ENCODE measurements at places on chromosomes 3 and 15.

DNA sequence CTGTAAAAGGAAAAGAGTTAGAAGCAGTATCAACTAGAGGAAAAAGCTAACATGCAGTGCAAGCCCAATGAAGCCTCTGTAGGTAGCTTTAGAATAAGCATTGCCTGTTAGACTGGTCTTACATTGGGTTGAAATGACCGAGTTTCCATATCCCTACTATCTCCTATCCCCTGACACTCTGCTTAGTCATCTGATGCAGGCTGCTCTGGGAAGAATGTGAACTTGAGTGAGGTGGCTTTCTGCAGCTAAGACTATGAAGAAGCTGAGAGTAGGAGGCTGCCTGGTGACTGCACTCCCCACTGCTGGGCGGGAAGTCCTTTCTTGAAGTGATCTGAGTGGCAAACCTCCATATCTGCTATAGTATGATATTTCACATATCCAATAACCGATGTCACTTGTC is 64.7 kb downstream of the OXSM start:
- no peak overlapping the region for H3K27ac ChIP-seq
- peaks cover 2% of the 10 kb centered on the region for H3K27me3 ChIP-seq
- H3K4me1 ChIP-seq = peaks cover 5% of the 10 kb centered on the region

DNA sequence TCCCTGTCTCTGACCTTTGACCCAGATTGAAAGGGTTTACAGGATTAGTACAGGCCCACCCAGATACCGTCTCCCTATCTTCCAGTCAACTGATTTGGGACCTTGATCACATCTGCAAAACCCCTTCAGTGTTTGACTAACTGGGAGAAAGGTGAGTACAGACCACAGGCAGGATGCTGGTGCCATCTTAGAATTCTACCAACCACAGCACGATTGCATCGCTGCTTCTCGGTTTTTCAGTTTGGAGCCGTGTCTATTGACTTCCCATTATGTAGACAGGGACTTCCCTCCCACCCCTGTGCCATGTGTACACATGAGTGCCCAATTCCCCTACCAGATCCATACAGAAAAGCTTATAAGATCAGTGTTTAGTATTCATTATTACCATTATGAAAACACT is 6.6 kb upstream of the KLF13 start:
- DNase-seq = no peak
- H3K27me3 ChIP-seq = no peaks in the 10 kb centered on the region
- peaks cover 19% of the 10 kb centered on the region for H3K36me3 ChIP-seq

GRCh38 chr3:19645093-19645492 is 288.9 kb downstream of the EFHB start:
- no peaks in the 10 kb centered on the region for H3K36me3 ChIP-seq
- DNase-seq = no peak
- no peak overlapping the region for H3K4me3 ChIP-seq
- H3K4me1 ChIP-seq = no peaks in the 10 kb centered on the region
- no peaks in the 10 kb centered on the region for H3K27me3 ChIP-seq

GRCh38 chr15:65569728-65570127 is 39.5 kb downstream of the HACD3 start:
- H3K27ac ChIP-seq = no peak overlapping the region
- H3K4me1 ChIP-seq = no peaks in the 10 kb centered on the region
- H3K27me3 ChIP-seq = no peaks in the 10 kb centered on the region
- no peak overlapping the region for H3K4me3 ChIP-seq

DNA sequence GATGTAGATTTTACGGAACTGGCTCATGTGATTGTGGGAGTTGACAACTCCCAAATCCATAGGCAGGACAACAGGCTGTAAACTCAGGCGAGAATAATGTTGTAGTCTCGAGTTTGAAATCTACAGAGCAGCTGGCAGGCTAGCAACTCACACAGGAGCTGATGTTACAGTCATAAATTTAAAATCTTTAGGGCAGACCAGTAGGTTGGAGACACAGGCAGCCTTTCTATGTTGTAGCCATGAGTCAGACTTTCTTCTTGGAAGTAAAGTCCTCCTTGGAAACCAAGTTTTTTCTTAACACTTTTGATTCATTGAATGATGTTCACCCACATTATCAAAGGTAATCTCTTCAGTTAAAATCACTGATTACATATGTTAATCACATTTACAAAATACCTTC is 89.1 kb upstream of the ALCAM start:
- no peak overlapping the region for H3K4me3 ChIP-seq
- H3K27me3 ChIP-seq = no peaks in the 10 kb centered on the region
- DNase-seq = no peak
- no peaks in the 10 kb centered on the region for H3K4me1 ChIP-seq
- H3K27ac ChIP-seq = no peak overlapping the region
- H3K36me3 ChIP-seq = no peaks in the 10 kb centered on the region

Data from activated T-helper 1 cell treated with anti-CD3 and anti-CD28 coated beads, Interleukin-12 subunit alpha, Interleukin-12 subunit beta, Interleukin-2, Interleukin-4 antibody, amounts not matched to agents 30 ng/mL and 10 ng/mL and 1 ng/mL, durations not matched to agents 14 hours and 24 hours and 36 hours (primary cell).